ENCODE measurements at places on chromosomes 11 and 22.
A peak's percentile ranks its signal among the peaks of the same experiment; 100 is the strongest.

DNA sequence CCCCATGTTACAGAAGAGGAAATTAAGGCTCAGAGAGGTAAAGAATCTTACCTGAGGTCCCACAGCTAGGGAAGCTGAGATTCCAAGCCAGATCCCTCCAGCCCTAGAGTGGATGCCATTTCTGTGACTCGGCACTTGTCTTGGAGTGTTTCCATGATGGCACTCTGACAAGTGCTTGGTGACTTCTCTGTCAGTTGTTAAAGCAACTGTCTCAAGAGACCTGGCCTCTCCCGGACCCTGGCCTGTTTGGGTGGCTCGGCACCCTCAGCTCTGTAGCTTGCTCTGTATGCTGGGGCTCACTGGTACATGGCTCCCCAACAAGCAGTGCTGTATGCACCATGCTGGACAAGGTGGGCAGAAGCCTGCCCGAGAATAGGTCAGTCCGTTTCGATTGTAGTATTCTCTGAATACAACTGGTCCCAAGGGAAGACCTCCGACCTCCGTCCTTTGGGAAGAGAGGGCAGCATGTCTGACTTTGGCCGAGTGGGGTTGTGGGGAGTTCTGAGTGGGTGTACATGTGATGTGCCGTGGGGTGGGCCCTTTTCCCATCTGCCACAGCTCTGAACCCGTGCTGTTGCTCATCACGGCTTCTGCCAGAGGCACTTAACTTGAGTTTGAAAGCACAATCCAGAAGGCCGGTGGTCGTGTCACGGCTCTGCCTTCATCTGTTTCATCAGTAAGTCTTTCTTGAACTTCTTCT lies 12.4 kb downstream of the ACO2 start:
- peak; percentile 37 for DNase-seq

GRCh38 chr11:68153742-68154141 lies 32.6 kb upstream of the CHKA start:
- DNase-seq: no peak

DNA sequence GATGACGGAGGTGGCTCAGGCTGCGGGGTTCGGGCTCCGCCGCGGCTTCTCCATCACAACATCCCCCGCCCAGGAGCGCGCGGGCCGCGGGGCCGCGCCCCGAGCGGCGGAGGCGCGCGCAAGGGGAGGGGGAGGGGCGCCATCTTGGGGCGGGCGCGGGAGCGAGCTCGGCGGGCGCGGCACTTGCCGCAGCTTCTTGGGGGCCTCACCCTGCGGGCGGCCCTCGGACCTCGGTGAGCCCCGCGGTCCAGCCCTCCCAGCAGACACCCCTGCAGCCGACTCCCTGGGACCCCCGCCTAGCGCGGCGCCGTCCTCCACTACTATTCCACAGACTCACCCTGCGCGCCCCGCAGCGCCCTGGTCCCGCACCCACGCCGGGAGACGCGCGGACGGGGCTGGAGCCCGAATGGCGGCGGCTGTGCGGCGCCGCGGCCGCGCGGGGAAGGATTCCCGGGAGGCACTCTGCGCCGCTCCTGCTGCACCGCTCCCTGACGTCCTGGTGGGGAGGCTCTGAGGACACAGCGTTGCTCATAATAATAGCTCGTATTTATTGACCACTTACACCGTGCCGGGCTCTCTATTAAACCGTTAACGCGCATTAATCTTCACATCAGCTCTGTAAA lies at the start of gene APBB1:
Gene APBB1, minus strand, starts transcription at position 86 of the 623 bp plus-strand sequence. CDS start 7,747 bp downstream, outside the sequence.
- DNase-seq: peak; percentile 47

DNA sequence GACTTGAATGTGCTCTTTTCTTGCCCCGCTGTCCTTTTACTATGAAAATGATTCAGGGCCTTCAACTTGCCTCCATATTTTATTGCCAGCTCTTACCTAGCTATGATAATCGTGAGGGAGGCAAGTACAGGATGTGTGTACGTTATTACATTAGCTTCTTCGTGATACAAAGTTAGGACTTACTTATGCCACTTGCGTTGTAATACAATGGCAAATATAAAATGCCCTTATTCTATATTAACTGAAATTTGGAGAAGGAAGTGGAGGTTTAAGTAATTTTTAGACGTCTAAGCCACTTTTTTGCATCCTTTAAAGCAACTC lies 10.8 kb upstream of the CCT8L2 start:
- no peak for DNase-seq

DNA sequence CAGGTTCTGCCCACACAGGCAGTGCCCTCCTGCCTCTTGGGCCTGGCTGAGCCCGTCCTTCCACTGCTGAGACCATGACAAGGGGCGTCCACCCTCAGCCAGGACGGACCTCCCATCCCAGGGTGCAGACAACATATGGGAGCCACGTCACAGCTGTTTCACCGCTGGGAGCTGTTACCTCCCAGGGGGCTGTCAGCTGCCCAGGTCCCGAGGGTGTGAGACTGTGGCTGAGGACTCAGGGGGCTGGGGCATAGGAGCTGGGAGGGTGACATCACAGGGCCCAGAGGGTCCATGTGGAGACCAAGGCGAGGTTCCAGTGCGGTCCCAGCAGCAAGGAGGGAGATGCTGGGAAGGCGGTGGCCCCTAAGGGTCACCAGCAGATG lies 17.9 kb upstream of the CTSD start:
- no peak for DNase-seq

- DNase-seq: no peak
Measured at GRCh38 chr22:49207008-49208003, 620.4 kb downstream of the BRD1 start.

GRCh38 chr22:48887394-48888332 lies 940.0 kb downstream of the BRD1 start:
- no peak for DNase-seq
